ENCODE measurements at places on chromosomes 3 and 15. TPM values are rescaled to one million over a fixed set of nuclear protein-coding genes. Genes with fewer than 3 reads are reported as not detected.

- DNase-seq: no peak
- H3K27ac ChIP-seq: no peak overlapping the region
- no peaks in the 10 kb centered on the region for H3K27me3 ChIP-seq
- H3K36me3 ChIP-seq: no peaks in the 10 kb centered on the region
These were observed 95.3 kb downstream of the ITPR1 start for GRCh38 chr3:4588466-4588865.

GRCh38 chr3:187243933-187244524 is 46.7 kb downstream of the RTP1 start:
- H3K27me3 ChIP-seq: no peaks in the 10 kb centered on the region
- no peak overlapping the region for H3K27ac ChIP-seq

GRCh38 chr3:189337673-189338091 is 165.9 kb downstream of the TPRG1 start:
- no peak overlapping the region for H3K4me3 ChIP-seq
- no peaks in the 10 kb centered on the region for H3K27me3 ChIP-seq
- no peaks in the 10 kb centered on the region for H3K4me1 ChIP-seq
- no peak overlapping the region for H3K27ac ChIP-seq

DNA sequence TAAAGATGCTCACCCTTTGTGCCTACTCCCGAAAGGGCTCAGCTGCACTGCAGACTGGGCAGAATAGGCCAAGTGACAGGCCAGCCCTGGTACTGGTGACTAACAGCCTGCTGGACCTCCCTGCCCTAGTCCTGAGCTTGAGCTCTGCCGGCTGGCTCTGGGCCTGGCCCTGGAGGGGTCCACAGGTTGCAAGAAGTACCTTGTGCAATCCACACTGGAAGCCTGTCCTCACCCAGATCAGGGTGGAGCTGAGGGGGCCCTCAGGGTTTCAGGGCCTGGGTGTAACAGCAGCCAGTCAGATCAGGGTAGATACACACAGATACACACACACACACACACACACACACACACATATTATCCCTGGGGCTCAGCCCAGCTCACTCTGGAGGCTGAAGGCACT is 27.3 kb upstream of the PLA2G4D start:
- no peak overlapping the region for H3K27ac ChIP-seq
- H3K4me1 ChIP-seq: no peaks in the 10 kb centered on the region
- no peaks in the 10 kb centered on the region for H3K27me3 ChIP-seq
- no peak for DNase-seq
- no peaks in the 10 kb centered on the region for H3K36me3 ChIP-seq

DNA sequence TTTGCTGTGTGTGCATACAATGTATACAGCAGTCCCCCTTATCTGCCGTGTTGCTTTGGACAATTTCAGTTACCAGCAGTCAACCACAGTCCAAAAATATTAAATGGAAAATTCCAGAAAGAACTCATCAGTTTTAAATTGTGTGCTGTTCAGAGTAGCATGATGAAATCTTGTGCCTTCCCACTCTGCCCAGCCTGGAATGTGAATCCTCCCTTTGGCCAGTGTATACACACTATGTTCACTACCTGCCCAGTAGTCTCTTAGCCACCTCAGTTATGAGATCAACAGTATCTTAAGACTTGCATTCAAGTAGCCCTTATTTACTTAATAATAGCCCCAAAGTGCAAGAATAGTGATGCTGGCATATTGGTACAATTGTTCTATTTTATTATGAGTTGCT is 133.6 kb upstream of the ABHD17C start:
- H3K27me3 ChIP-seq: no peaks in the 10 kb centered on the region
- no peaks in the 10 kb centered on the region for H3K36me3 ChIP-seq
- no peak overlapping the region for H3K4me3 ChIP-seq
- no peak overlapping the region for H3K27ac ChIP-seq

- H3K27me3 ChIP-seq: no peaks in the 10 kb centered on the region
- no peaks in the 10 kb centered on the region for H3K4me1 ChIP-seq
- H3K36me3 ChIP-seq: no peaks in the 10 kb centered on the region
These were observed 154.8 kb downstream of the PLCL2 start for GRCh38 chr3:17039594-17039993.

DNA sequence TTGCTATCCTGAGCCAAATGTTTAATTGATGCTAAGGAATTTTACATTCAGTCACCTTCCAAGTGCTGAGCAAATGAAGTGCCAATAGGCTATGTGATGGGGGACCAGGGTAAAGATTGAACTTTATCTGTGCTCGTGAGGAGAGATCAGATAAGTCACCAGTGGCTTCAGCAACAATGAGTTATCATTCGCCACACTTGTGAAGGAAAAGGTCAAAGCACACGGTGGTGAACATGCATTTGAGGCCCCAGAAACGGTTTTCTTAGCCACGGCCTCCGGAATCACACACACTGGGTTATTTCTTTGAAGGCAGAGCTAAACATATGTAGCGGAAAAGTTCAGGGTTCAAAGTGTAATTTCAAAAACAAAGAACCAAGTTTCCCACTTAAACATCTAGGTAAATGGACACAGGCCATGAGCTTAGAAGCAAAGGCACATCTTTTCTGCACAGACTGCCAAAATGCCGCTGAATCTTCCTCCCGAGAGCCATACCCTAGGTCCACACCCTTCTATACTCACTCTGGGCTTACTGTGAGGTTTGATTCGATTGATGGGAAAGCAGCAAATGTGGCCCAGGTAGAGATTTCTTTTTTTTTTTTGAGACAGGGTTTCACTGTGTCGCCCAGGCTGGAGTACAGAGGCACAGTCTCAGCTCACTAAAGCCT is 268.5 kb downstream of the SHQ1 start:
- no peaks in the 10 kb centered on the region for H3K36me3 ChIP-seq
- no peak for DNase-seq
- H3K4me1 ChIP-seq: no peaks in the 10 kb centered on the region
- no peak overlapping the region for H3K27ac ChIP-seq
- H3K27me3 ChIP-seq: no peaks in the 10 kb centered on the region

- DNase-seq: no peak
- H3K4me1 ChIP-seq: no peaks in the 10 kb centered on the region
- no peaks in the 10 kb centered on the region for H3K36me3 ChIP-seq
- no peak overlapping the region for H3K4me3 ChIP-seq
- no peaks in the 10 kb centered on the region for H3K27me3 ChIP-seq
These were observed 7.6 kb downstream of the FRMD4B start for GRCh38 chr3:69378112-69378802.

- no peaks in the 10 kb centered on the region for H3K36me3 ChIP-seq
- DNase-seq: no peak
- no peak overlapping the region for H3K27ac ChIP-seq
These were observed 806.2 kb downstream of the NTRK3 start for GRCh38 chr15:87450314-87450713.

GRCh38 chr3:122714273-122714672 is 33.6 kb downstream of the PARP14 start:
- H3K4me1 ChIP-seq: no peaks in the 10 kb centered on the region
- H3K36me3 ChIP-seq: peaks cover 13% of the 10 kb centered on the region
- no peak for DNase-seq
- no peaks in the 10 kb centered on the region for H3K27me3 ChIP-seq
- H3K4me3 ChIP-seq: no peak overlapping the region

DNA sequence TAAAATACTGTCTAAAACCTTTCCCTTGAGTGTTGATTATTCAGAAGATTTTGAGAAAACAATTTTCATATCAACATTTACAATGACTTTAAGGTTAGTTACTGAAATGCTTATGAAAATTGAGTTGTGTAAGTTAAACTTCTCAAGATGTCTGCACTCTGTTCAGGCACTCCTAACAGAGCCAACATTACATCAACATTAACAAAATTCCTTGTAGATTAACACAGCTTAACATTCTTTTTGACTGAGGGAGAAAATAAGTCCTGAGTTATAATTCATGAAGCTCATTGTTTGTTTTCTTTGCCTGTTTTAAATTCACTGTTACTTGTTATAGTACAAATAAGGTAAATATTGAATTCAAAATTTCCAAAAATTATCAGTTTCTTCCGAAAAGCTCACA is 9.0 kb downstream of the ACKR4 start:
- H3K27me3 ChIP-seq: no peaks in the 10 kb centered on the region
- peaks cover 2% of the 10 kb centered on the region for H3K4me1 ChIP-seq
- H3K27ac ChIP-seq: no peak overlapping the region
- DNase-seq: no peak
- no peaks in the 10 kb centered on the region for H3K36me3 ChIP-seq

DNA sequence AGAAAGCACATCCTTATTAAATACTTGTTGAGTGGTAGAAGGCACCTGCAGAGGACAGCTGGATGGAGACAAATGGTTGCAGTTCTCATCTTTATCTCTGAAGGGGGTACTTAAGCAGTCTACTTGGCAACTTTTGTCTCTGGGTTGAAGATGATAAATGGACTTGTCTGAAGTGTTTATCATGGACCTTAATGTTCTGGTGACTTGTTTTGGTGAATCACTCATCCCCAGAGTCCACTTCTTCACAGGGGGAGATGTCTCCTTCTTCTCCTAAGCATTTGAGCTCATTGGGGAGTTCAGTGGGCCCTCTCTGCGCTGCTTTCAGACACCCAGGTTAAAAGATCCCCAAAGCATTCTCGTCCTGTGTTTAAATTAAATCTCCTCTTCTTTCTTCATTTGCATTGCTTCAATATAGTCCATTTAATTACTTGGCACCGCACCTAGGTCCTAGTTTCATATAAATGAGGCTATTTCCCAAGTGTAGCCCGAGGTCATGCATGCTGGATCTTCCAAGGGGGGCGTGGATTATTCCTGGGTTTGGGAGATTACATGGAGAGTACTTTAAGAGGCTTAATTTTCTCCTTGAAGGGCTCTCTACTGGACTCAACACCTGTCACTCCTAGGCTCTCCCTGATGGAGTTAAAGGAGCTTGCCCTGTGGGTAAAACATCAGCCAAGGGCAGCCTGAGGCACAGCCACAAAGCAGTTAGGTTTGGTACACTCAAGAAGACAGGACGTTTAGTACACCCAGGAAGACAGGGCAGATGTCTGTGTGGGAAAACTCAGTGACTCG is 239.3 kb upstream of the C2CD4B start:
- H3K36me3 ChIP-seq: no peaks in the 10 kb centered on the region
- DNase-seq: no peak
- no peak overlapping the region for H3K27ac ChIP-seq

- no peak overlapping the region for H3K27ac ChIP-seq
- no peaks in the 10 kb centered on the region for H3K27me3 ChIP-seq
- no peak for DNase-seq
- H3K4me3 ChIP-seq: no peak overlapping the region
- peaks cover 3% of the 10 kb centered on the region for H3K4me1 ChIP-seq
These were observed 27.9 kb upstream of the TGFBR2 start for GRCh38 chr3:30578479-30578878.

- DNase-seq: no peak
- no peak overlapping the region for H3K27ac ChIP-seq
- H3K4me1 ChIP-seq: no peaks in the 10 kb centered on the region
- H3K27me3 ChIP-seq: no peaks in the 10 kb centered on the region
These were observed 95.2 kb downstream of the CHSY1 start for GRCh38 chr15:101156509-101157159.

DNA sequence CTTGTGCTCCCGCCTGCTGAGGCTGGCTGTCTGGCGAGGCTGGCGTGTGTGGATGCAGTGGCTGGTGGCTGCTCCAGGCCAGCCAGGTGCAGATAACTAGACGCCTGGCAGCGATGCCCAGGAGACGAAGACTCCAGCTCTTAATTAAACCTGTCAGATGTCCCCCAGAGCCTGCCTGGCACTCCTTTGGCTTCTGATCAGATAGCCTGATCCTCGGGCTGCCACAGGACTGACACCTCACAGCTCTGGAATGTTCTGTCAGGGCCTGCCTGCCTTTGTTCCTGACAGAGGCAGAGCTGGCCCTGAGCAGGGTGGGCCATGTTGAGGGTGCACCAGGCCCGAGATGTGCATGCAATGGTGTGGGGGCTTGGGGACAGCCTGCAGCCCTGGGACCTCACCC is 36.5 kb downstream of the PLXNA1 start:
- H3K4me3 ChIP-seq: no peak overlapping the region
- H3K27ac ChIP-seq: no peak overlapping the region
- peaks cover 61% of the 10 kb centered on the region for H3K36me3 ChIP-seq
- no peak for DNase-seq

DNA sequence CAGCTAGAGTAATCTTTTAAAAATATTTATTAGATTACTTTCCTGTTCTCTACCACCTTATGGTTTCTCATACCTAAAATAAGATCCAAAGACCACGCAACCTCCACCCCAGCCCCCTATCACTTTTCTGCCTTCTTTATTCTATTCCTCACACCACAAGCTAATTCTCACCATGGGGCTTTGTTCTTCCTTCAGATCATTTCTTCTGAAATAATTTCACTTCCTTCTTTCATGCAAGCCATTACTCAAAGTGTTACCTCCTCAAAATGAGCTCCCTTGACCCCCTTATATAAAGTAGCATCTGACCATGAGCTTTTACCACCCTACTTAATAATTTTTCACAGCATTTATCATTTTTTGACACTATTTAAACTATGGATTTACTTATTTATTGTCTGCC is 233.2 kb upstream of the TMCO5A start:
- no peak for DNase-seq
- H3K36me3 ChIP-seq: no peaks in the 10 kb centered on the region
- H3K27ac ChIP-seq: no peak overlapping the region
- H3K27me3 ChIP-seq: no peaks in the 10 kb centered on the region
- H3K4me1 ChIP-seq: no peaks in the 10 kb centered on the region
- no peak overlapping the region for H3K4me3 ChIP-seq

- no peaks in the 10 kb centered on the region for H3K27me3 ChIP-seq
- H3K4me1 ChIP-seq: no peaks in the 10 kb centered on the region
- no peak overlapping the region for H3K4me3 ChIP-seq
- H3K27ac ChIP-seq: no peak overlapping the region
- no peak for DNase-seq
These were observed 19.9 kb downstream of the SCAPER start for GRCh38 chr15:76885212-76885611.

- peaks cover 6% of the 10 kb centered on the region for H3K4me1 ChIP-seq
- no peak overlapping the region for H3K4me3 ChIP-seq
- DNase-seq: no peak
- H3K27me3 ChIP-seq: no peaks in the 10 kb centered on the region
- H3K27ac ChIP-seq: no peak overlapping the region
These were observed 59.6 kb downstream of the UBP1 start for GRCh38 chr3:33380653-33381052.

DNA sequence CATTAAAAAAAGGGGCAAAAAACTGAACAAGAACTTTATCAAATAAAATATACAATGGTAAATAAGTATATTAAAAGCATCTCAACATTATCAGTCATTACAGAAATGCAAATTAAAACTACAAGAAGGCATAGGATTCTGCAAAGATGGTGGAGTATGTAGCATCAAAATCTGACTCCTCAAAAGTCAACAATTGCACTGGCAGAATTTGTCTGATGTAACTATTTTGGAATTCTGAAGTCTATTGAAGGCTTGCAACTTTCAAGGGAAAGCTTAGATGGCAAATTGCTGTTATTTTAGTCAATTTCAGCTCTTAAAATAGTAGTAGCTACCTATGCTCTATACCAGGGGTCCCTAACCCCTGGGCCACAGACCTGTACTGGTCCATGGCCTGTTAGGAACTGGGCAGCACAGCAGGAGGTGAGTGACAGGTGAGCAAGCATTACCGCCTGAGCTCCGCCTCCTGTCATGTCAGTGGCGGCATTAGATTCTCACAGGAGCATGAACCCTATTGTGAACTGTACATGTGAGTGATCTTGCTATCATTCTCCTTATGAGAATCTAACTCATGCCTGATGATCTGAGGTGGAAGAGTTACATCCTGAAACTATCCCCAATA is 107.6 kb downstream of the TGFBR2 start:
- H3K4me1 ChIP-seq: no peaks in the 10 kb centered on the region
- no peak overlapping the region for H3K27ac ChIP-seq
- DNase-seq: no peak
- no peaks in the 10 kb centered on the region for H3K27me3 ChIP-seq

The CCDC71 gene
- 27.6 TPM for total RNA-seq

The ACKR2 gene
- total RNA-seq: 0.09 TPM

The ST3GAL6 gene
- total RNA-seq: 6.1 TPM

The LINGO1 gene
- total RNA-seq: 57.1 TPM

The MYZAP gene
- total RNA-seq: 0.94 TPM

The GOLGA6L7 gene
- not detected for total RNA-seq

The CHST13 gene
- total RNA-seq: 5.9 TPM

The FBXL22 gene
- total RNA-seq: 0.54 TPM

The BFSP2 gene
- not detected for total RNA-seq
